ENCODE measurements at places on chromosomes 2 and 18.

- DNase-seq = no peak
These were observed 5.5 kb downstream of the EN1 start for GRCh38 chr2:118841828-118842461.

- DNase-seq = no peak
These were observed 238.2 kb downstream of the MREG start for GRCh38 chr2:215775106-215775505.

- DNase-seq = no peak
These were observed 51.5 kb upstream of the DCC start for GRCh38 chr18:52288403-52289004.

GRCh38 chr2:23427350-23427749 lies 42.4 kb downstream of the KLHL29 start:
- no peak for DNase-seq

- DNase-seq = no peak
These were observed 429 bp downstream of the C2orf76 start for GRCh38 chr2:119366161-119366648.
